Fibroblast of the aortic adventitia (primary cell): ENCODE measurements at places on chromosomes 2 and 18. TPM values are rescaled to one million over a fixed set of nuclear protein-coding genes. Genes with fewer than 3 reads are reported as not detected.

The ZC3H8 gene
- total RNA-seq: 17.4 and 45.1 TPM in 2 replicates

The TUBA3E gene
- total RNA-seq: not detected in 2 replicates

The CPS1 gene
- 24.6 and 35.7 TPM in 2 replicates for total RNA-seq

The PDE6D gene
- total RNA-seq: 14.1 and 30.6 TPM in 2 replicates

The ATP6V1C2 gene
- not detected in 2 replicates for total RNA-seq

The ROCK1 gene
- 56.4 and 63.2 TPM in 2 replicates for total RNA-seq

The STARD6 gene
- total RNA-seq: not detected in 2 replicates

The CD302 gene
- 23.0 and 33.0 TPM in 2 replicates for total RNA-seq

The CCDC141 gene
- total RNA-seq: 1.8 and 2.7 TPM in 2 replicates

The EN1 gene
- 0.63 and 0.90 TPM in 2 replicates for total RNA-seq

The ALKAL2 gene
- 1.3 TPM in 1 of 2 replicates, not detected in the other for total RNA-seq

The RESP18 gene
- total RNA-seq: not detected in 2 replicates

The DLGAP1 gene
- 0.90 and 1.4 TPM in 2 replicates for total RNA-seq

The NCKAP5 gene
- 1.7 and 4.4 TPM in 2 replicates for total RNA-seq

The MSTN gene
- total RNA-seq: 0.08 and 0.18 TPM in 2 replicates

The EVX2 gene
- total RNA-seq: not detected in 2 replicates

The ALPG gene
- total RNA-seq: not detected in 2 replicates

The CD28 gene
- total RNA-seq: not detected in 2 replicates

The ALPI gene
- total RNA-seq: not detected in 2 replicates

The LGALSL gene
- 5.0 and 11.0 TPM in 2 replicates for total RNA-seq

The TOGARAM2 gene
- under 0.01 TPM in 1 of 2 replicates, not detected in the other for total RNA-seq

The TUBA4B gene
- total RNA-seq: not detected in 2 replicates

The CFAP65 gene
- total RNA-seq: not detected in 2 replicates

The SEPTIN10 gene
- 137 and 145 TPM in 2 replicates for total RNA-seq

The CHST9 gene
- total RNA-seq: not detected in 2 replicates

The ZNF804A gene
- total RNA-seq: 4.7 and 12.9 TPM in 2 replicates

The GREB1 gene
- under 0.01 and 1.7 TPM in 2 replicates for total RNA-seq

The FABP1 gene
- not detected in 2 replicates for total RNA-seq

The ZFP36L2 gene
- total RNA-seq: 34.3 and 50.4 TPM in 2 replicates

The SP100 gene
- total RNA-seq: 151 and 169 TPM in 2 replicates

The TSPYL6 gene
- total RNA-seq: 0.25 TPM in 1 of 2 replicates, not detected in the other

The BOLA3 gene
- 10.2 and 49.4 TPM in 2 replicates for total RNA-seq

The FAM110C gene
- not detected in 2 replicates for total RNA-seq

The ABHD1 gene
- 0.09 TPM in 1 of 2 replicates, not detected in the other for total RNA-seq

The TFCP2L1 gene
- under 0.01 TPM in 1 of 2 replicates, not detected in the other for total RNA-seq

The CDKL4 gene
- total RNA-seq: 0.90 and 10.4 TPM in 2 replicates

The FAM237A gene
- not detected in 2 replicates for total RNA-seq

The GCG gene
- not detected in 2 replicates for total RNA-seq

The GAL3ST2 gene
- 0.25 TPM in 1 of 2 replicates, not detected in the other for total RNA-seq

The PFN4 gene
- total RNA-seq: 0.45 and 1.7 TPM in 2 replicates
